Activated T-helper 1 cell treated with anti-CD3 and anti-CD28 coated beads, Interleukin-12 subunit alpha, Interleukin-12 subunit beta, Interleukin-2, Interleukin-4 antibody, amounts not matched to agents 30 ng/mL and 10 ng/mL and 1 ng/mL, durations not matched to agents 14 hours and 24 hours and 36 hours (primary cell): ENCODE measurements at places on chromosomes 5 and 9. TPM values are rescaled to one million over a fixed set of nuclear protein-coding genes. Genes with fewer than 3 reads are reported as not detected.

DNA sequence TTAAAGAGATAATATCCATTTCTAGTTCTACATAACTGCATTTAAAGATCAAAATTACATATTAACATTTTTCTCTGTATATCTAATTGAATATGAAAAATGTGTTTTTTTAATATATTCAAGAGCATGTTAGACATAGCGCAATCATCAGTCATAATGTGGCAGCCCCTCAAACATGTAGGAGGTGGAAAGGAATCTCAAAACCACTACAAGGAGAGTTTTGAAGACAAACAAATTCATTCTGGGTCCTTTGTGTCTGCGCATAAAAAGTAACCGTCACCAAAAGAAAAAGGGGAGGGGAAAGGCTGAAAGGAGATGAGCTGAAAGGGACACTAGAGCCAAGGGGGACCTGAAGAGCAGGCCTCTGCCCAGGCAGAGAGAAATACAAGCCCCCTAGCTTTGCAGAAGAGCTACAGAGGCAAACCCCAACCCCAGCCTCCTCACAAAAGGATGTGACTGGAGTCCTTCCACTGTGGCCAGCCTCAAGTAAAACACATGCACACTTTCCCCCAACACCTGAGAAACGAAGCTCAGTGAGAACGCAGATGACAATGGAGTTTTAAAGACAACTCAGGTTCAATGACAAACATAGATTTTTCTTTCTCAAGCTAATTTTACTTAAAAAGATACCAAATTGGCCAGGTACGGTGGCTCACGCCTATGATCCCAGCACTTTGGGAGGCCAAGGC, 62.0 kb downstream of the MAPKAP1 start:
- no peak for DNase-seq
- peak overlapping the region; percentile 76 for H3K27ac ChIP-seq
- no peaks in the 10 kb centered on the region for H3K27me3 ChIP-seq
- H3K4me1 ChIP-seq = peaks cover 57% of the 10 kb centered on the region
- peak overlapping the region; percentile 52 for H3K4me3 ChIP-seq

- H3K27me3 ChIP-seq = peaks cover 10% of the 10 kb centered on the region
- H3K4me1 ChIP-seq = no peaks in the 10 kb centered on the region
- DNase-seq = no peak
- H3K4me3 ChIP-seq = no peak overlapping the region
- H3K36me3 ChIP-seq = no peaks in the 10 kb centered on the region
These were observed 25.5 kb upstream of the KCNIP1 start for GRCh38 chr5:170478306-170478705.

- H3K4me1 ChIP-seq = no peaks in the 10 kb centered on the region
- DNase-seq = no peak
- no peak overlapping the region for H3K27ac ChIP-seq
- H3K4me3 ChIP-seq = no peak overlapping the region
- no peaks in the 10 kb centered on the region for H3K36me3 ChIP-seq
These were observed 1359.1 kb upstream of the CDH9 start for GRCh38 chr5:28397502-28397941.

Gene ZNF608
- total RNA-seq = not detected in 2 replicates

- no peak overlapping the region for H3K27ac ChIP-seq
- DNase-seq = no peak
- H3K27me3 ChIP-seq = peaks cover 16% of the 10 kb centered on the region
- H3K36me3 ChIP-seq = no peaks in the 10 kb centered on the region
- H3K4me1 ChIP-seq = no peaks in the 10 kb centered on the region
These were observed 28.0 kb upstream of the GRAMD2B start for GRCh38 chr5:126395198-126395597.

DNA sequence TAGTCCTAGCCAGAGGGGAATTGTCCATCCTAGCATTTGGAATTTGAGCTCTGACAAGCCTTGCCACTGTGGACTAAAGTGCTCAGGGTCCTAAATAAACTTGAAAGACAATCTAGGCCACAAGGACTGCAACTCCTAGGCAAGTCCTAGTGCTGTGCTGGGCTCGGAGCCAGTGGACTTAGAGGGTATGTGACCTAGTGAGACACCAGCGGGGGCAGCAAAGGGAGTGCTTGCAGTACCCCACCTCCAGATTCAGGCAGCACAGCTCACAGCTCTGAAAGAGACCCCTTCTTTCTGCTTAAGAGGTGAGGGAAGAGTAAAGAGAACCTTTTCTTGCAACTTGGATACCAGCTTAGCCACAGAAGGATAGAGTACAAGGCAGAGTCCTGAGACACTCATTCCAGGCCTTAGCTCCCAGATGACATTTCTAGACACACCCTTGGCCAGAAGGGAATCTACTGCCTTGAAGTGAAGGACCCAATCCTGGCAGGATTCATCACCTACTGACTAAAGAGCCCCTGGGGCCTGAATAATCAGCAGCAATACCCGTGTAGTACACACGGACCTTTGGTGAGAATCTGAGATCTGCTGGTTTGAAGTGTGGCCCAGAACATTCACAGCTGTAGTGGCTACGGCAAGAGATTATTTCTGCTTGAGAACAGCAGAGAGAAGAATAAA, 164.6 kb downstream of the CCDC171 start:
- no peaks in the 10 kb centered on the region for H3K4me1 ChIP-seq
- peaks cover 3% of the 10 kb centered on the region for H3K27me3 ChIP-seq
- H3K36me3 ChIP-seq = no peaks in the 10 kb centered on the region
- no peak overlapping the region for H3K4me3 ChIP-seq

GRCh38 chr9:131467214-131467935, 35.3 kb upstream of the POMT1 start:
- no peaks in the 10 kb centered on the region for H3K4me1 ChIP-seq
- peaks cover 41% of the 10 kb centered on the region for H3K36me3 ChIP-seq
- no peak for DNase-seq

Gene ACER2
- total RNA-seq = 1.3 and 1.4 TPM in 2 replicates

- peaks cover 7% of the 10 kb centered on the region for H3K27me3 ChIP-seq
- no peaks in the 10 kb centered on the region for H3K36me3 ChIP-seq
- H3K27ac ChIP-seq = no peak overlapping the region
- no peak overlapping the region for H3K4me3 ChIP-seq
These were observed 92.4 kb downstream of the EQTN start for GRCh38 chr9:27204578-27204977.

GRCh38 chr9:16138561-16139491, 586.0 kb downstream of the CCDC171 start:
- no peaks in the 10 kb centered on the region for H3K27me3 ChIP-seq
- no peak overlapping the region for H3K4me3 ChIP-seq
- no peak overlapping the region for H3K27ac ChIP-seq
- H3K36me3 ChIP-seq = no peaks in the 10 kb centered on the region
